Right forelimb (tissue), 1 donor: ENCODE measurements at places on chromosomes 5 and 9.

- no peak for DNase-seq
These were observed 568.5 kb upstream of the RIOK2 start for GRCh38 chr5:97751540-97751939.

GRCh38 chr5:139897342-139897741 is 101.7 kb downstream of the PSD2 start:
- DNase-seq: peak; percentile 4

DNA sequence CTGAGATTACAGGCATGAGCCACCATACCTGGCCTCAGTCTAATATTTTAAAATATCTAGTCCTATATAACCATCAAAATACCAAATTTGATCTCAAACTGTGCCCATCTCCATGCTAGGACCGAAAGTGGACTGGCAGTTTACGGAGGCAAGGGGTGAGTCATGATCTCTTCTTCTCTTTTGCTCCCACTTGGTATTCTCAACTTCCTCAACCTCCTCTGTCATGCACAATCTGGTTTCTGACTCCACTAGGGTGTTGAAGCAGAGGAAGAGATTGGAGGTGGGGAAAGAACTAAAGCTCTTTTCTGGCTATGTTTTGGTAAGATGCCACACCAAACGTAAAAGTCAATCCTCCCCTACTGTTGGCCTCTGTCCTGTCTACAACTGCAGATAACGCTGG is 55.9 kb upstream of the CEMIP2 start:
- DNase-seq: no peak

GRCh38 chr9:132509928-132510874 is 72.2 kb upstream of the BARHL1 start:
- DNase-seq: no peak

GRCh38 chr5:174759091-174759490 is 34.7 kb downstream of the MSX2 start:
- no peak for DNase-seq

- no peak for DNase-seq
These were observed 25.4 kb upstream of the ZFYVE16 start for GRCh38 chr5:80382488-80382887.

DNA sequence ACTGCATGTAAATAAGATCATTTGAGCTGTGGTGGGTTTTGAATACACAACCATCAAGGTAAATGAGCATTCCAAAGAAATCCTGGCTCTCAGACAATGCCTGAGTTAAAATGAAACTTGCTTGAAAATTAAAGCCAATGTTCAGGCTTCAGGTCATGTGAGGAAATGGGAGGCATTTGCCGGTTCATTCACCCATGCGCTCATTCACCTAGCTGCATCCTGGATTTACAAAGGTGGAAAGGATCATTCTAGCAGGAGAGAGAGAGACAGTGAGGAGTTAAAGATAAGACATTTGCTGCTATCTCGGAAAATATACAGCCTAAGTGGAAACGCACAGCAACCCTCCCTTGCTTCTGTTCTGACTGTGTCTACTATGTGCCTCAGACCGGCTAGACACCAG is 143.8 kb upstream of the KLF4 start:
- DNase-seq: no peak

DNA sequence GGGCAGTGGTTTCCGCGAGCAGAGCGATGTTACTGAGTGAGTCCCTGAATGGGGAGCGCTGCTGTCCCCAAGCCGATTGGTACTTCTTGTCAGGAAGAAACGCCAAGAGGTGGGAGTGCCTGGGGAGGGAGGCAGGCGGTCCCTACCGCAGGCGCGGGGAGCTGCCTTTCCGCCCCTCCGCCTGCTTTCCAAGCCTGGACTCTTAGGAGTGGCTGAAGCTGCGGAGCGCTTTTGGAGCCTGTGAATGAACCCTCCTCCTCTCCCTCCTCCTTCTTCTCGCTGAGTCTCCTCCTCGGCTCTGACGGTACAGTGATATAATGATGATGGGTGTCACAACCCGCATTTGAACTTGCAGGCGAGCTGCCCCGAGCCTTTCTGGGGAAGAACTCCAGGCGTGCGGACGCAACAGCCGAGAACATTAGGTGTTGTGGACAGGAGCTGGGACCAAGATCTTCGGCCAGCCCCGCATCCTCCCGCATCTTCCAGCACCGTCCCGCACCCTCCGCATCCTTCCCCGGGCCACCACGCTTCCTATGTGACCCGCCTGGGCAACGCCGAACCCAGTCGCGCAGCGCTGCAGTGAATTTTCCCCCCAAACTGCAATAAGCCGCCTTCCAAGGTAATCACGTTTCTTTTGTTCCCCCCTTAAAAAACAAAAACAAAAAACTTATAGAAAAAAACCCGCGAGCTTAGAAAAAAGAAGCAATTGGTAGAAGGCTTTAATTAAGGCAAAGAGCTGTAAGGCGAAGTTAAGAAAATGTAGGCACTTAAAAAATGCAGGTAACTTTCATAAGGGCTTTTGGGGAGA is at the start of gene VCAN:
TSS of gene VCAN (plus strand) at position 340 of the 808 bp plus-strand sequence. CDS start 11,775 bp downstream, outside the sequence.
- peak; percentile 91 for DNase-seq

DNA sequence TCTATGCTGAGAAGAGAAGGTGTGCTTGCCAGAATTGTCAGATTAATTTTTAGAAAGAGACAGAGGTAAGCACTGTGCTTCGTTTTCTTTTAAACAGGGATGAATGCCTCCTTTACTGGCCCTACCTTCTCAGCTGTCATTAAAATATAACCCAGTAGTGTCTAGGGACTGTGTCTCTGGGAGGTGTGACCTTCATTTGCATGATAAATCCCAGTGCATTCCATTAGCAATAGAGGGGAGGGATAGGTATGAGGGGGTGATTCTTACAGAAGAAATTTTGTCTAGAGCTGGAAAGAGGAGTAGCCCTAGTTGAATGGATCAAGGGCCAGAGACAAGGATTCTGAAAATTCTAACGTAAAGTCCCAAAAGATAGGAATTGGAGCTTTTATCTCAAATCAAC is 351.5 kb downstream of the BNC2 start:
- DNase-seq: no peak

- DNase-seq: no peak
These were observed 75.3 kb downstream of the MED27 start for GRCh38 chr9:132004323-132004722.

DNA sequence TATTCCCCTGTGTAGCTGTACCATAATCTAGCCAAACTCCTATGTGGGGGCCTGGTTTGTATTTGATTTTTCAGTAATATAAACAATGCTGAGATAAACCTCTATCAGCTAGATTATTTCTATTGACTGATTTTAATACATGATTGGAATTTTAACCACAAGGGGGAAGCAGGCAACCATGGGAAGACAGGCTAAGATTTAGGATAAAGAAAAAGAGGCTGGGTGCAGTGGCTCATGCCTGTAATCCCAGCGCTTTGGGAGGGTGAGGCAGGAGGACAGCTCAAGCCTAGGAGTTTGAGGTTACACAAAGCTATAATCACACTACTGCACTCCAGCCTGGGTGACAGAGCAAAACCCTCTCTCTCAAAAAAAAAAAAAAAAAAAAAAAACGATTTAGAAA is 18.1 kb upstream of the GPX3 start:
- DNase-seq: no peak

GRCh38 chr9:26026423-26027100 is 348.3 kb upstream of the TUSC1 start:
- DNase-seq: no peak

GRCh38 chr5:100496296-100496695 is 38.9 kb upstream of the FAM174A start:
- no peak for DNase-seq

DNA sequence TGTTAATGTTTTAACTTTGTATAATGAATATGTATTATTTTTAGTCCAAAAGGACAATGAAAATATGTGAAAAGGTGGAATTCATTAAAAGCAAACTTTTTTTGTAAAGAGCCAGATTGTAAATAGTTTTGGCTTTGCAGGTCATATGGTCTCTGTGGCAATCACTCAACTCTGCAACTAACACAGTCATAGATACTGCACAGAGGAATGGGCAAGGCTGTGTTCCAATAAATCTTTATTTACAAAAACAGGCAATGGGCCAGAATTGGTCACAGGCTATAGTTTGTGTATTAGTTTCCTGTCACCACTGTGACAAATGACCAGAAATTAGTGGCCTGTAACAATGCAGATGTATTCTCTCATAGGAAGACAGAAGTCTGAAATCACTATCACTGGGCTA is 125.4 kb upstream of the PTCH1 start:
- DNase-seq: no peak

DNA sequence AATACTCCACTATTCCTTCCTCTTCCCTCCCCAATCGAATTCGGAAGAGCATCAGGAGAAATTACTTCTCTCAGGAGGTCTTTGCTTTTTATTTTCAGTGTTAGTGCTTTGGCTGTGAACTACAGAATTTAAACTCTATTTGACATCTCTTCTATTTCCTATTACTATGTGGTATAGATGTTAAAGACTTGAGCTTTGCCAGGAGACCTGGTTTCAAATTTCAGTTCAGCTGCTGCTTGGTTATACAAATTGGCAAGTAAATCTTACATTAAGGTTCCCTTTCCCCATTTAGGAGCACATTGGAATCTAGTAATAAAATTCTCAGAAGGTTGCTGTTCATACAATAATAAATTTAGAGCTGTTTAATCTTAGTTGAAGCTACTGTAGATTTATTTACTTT is 13.1 kb downstream of the UHRF2 start:
- no peak for DNase-seq

GRCh38 chr5:72530196-72530595 is 23.0 kb upstream of the ZNF366 start:
- no peak for DNase-seq

DNA sequence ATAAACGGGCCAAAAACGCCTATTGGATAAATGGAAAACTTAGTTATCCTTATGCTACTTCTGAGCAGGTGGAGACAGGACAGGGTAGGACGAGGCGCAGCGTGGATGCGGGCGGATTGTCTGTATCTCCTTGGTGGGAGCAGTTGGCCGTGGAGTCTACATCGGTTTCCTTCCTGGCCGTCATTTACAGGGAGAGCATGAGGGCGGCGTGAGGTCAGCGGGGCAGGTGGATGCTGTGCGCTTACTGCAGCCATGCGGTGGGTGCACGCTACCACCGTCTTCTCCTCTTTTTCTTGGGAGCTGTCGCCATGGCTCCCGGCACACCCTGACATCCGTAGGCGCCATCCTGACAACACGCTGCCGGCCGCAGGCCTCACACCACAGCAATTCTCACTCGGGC is 121.3 kb downstream of the ADAMTS2 start:
- no peak for DNase-seq

GRCh38 chr9:136107155-136107952 is 11.3 kb downstream of the TMEM250 start:
- no peak for DNase-seq

DNA sequence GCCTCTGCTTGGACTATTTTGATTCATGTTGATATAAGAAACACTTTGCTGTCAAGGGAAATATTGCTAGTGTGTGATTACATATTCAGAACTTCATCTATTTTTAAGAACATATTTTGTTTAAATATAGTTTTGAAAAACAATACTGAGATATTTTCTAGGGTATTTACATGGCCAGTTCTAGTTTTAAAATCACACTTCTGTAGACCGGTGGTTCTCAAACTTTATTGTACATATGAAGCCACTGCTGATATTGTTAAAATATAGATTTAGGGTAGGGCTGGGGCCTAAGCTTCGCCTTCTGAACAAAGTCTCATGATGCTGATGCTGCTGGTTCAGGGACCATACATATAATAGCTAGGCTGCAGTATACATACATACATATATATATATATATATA is 1000.0 kb downstream of the PTPRD start:
- no peak for DNase-seq

GRCh38 chr5:134139377-134139851 is 24.9 kb downstream of the TCF7 start:
- no peak for DNase-seq

DNA sequence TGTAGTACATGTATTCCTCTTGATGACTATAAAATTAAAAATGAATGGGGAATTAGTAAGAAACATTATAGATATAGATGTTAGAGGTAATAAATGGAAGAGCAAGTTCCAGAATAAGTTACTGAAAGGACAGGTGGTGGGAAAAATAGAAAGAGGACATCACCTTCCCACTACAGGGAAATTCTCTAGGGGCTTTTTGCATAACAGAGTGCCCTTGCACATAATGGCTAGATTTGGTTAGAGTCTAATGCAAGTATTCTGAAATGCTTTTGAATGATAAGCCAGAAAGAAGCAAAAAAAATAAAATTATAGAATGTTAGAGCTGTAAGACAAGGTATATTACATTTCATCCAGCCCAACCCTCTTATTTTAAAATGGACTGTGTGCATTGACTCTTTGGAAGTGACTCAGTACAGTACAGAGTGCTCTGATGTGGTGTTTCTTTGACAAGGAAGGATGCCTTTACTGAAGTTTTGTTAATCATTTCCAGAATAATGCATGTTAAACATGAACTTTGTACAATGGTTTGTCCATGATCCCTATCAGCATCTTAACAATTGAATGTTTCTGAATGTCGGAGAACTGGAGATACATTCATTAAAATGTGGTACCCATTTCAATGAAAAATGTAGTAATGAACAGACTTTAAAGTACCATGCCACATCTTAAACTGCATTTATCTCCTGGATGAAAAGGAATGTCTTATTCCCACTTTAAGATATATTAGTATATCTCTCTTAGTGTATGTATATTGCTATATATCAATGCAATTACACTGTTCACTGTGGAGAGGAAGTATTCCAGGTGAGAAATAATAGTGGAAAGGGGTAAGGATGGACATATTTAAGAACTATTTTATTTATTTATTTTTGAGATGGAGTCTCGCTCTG is 391.1 kb downstream of the ADGRV1 start:
- no peak for DNase-seq

DNA sequence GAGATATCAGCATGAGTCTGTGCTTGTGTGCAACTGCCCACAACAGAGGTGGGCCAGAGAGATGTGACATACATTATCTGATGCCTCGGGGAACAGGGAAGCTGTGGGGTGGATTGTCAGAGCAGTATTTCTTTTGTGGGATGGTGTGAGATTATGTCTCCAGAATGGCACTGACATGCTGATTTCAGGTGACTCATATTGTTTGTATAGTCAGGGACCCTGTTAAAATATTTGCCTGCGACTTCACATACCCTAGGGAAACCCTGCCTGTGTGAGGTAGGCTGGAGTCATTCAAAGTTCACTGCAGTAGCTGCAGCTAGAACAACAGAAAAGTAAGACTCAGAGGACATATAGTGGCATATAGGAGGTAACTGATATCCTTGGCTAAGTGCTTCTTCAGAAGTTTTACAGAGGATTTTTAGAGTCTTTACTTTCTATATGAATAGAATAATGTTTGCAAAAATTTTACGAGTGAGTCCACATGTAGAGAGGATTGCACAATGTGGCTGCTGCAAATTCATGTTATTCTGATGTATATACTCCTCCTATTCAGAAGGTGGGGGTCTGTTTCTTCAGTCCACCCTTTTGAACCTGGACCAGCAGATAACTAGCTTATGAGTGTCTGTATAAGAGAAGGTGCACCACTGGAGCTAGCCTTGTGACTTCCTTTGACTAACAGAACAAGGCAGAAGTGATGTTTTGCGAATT is 89.3 kb downstream of the MACIR start:
- DNase-seq: no peak

DNA sequence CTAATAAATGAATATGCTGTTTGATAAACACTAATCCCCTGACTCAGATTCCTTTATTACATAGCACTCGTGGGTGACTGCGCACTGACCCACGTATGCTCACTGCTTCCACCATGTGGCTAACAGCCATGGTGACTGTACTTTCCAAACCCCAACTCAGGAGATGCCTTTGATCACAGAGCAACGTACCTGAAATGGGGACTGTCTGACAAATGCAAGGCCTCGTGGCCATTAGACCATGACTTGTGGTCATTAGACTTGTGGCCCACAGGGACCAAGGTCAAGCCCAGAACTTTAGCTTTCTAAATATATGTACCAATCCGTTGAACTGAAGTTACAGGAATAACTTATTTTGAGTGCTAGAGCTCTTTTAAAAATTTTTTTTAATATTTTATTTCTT is 46.6 kb downstream of the CYFIP2 start:
- DNase-seq: no peak
